ENCODE measurements at places on chromosomes 3 and 15. TPM values are rescaled to one million over a fixed set of nuclear protein-coding genes. Genes with fewer than 3 reads are reported as not detected.

The ETV5 gene
- polyA plus RNA-seq: 22.6 TPM

DNA sequence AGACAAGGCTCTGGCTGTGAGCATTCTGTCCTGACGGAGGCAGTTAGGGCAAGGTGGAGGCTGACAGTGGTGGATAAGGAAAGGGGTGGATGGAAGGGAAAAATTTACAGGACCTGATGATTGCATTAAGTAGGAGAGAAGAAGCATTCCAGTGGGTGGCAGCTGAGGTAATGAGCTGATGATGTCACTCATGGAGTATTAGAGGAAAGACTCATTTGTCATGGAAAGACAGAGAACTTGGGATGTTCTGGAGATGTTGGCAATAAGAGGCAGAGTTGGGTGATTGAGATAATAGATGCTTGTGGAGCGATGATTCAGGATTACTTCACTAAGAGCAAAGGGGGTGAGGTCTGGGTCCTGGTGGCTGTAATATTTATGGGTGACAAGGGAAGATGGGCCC is 63.6 kb upstream of the SCN5A start:
- DNase-seq: no peak

DNA sequence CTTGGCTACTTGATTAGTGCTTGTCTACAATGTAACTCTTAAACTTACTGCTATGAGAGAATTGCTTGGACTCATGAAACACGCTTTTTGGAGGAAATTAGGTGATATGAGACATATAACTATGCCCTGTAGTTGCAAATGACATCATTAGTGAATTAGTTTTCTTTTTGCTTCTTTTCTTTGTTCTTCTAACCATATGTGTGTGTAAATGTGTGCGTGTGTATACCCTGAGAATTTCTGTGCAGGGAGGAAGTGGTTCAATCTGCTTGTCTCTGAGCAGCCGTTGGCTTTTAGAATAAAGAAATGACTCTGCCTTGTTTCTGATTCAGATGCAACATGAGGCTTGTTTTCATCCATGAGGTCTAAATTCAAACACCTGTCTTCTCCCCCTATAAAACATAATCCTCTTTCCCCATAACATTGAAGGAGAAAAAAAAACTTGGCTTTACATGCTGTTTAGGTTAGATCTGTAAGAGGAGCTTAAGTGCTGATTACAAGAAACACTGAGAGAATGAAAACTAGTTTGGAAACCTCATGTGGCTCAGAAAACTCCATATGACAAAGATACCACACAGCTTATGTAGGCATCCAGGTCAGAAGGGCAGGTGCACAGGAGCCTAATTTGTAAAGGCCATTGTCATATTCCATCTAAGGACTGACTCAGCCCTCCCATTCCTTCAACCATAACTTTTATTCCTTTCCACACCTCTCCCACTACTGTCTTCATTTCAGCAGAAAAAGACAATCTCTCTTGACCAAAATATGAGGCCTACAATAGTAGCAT is 30.5 kb upstream of the BLM start:
- DNase-seq: no peak

DNA sequence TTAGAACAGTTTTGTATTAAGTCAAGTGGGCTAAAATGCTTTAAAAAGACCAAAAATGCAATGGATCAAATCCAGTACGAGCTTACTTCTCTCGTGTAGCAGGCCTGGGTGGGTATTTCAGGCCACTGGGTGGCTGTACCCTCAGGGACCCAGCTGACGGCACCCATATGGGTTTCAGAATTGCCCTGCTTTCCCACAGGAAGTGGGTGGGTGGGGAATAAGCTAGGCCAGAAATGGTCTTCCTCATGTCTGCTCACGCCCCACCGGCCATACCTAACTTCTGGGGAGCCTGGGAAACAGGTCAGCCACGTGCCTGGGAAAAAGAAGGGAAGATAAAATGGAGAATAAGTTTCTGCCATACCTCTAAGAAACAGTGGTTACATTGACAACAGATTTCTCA is 20.3 kb downstream of the GPR160 start:
- DNase-seq: no peak

The SCAANT1 gene
- polyA plus RNA-seq: not detected

DNA sequence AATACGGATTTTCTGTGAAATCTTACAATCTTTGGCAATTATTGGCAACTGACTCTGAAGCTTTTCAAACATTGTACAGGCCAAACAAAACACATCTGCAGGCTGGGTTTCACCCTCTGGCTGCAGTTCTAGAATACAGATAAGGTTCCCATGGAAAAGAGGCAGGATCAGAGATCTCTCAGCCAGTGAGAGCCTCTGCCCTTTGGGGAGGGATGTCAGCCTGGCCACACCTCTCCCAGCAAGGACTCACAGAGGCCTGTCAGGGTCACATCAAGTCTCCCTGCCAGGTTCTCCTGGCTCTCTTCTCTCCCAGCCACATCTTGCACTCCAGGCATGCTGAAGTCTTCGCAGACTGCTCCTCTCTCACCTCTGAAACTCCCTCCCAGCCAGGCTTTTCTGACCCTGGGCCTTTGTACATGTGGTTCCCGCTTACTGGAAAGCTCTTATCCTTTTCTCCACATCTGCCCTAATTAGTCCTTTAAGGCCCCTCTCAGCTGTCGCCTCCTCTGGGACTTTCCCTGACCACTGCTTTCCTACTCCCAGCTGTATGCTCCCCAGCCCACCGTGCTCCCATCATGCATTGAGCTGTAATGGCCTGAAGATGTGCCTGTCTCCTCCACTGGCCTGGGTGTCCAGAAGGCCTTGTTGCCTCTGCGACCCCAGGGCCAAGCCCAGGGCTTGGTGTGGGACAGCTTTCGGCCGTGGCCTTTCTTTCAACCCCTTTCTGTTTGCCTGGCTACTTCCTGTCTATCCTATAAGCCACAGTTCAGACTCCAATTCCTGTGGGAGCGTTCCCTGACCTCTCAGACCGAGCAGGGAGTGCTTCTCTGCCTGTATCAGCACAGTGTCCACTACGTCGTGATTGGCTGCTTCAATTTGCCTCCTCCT is 4.3 kb downstream of the RBP1 start:
- no peak for DNase-seq

The ZNF80 gene
- not detected for polyA plus RNA-seq

- DNase-seq: no peak
These were observed 14.5 kb downstream of the CDV3 start for GRCh38 chr3:133588035-133588434.

The CCDC33 gene
- 9.2 TPM for polyA plus RNA-seq

The RBP2 gene
- not detected for polyA plus RNA-seq

DNA sequence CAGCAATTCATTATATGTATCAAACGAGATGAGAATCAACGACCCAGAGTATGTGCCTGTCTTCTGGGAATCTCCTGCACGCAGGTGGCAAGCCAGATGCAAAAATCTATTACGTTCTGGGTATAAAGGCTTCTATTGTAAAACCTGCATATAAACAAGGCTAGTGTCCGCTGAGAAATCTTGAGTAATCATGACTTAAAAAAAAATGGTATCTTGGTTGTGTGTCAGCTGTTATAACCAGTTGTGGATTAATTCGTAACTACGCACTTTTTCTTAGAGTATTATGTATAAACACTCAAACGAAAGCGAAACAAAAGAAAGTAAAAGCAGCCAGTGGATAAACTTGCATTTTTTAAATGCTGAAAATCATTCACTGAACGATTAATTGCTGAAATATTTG is 509.1 kb downstream of the RSL24D1 start:
- no peak for DNase-seq

GRCh38 chr3:127772827-127773751 is 49.2 kb downstream of the MGLL start:
- no peak for DNase-seq

GRCh38 chr3:11954312-11954934 is 49.8 kb upstream of the SYN2 start:
- no peak for DNase-seq

GRCh38 chr3:34382859-34383258 is 584.4 kb downstream of the PDCD6IP start:
- DNase-seq: no peak

GRCh38 chr15:73328149-73328820 is 40.5 kb downstream of the HCN4 start:
- DNase-seq: no peak

The MYRIP gene
- polyA plus RNA-seq: not detected

The CYP1A1 gene
- 0.62 TPM for polyA plus RNA-seq

The TLE3 gene
- 5.7 TPM for polyA plus RNA-seq

The CNTN4 gene
- not detected for polyA plus RNA-seq

- DNase-seq: no peak
These were observed 104.9 kb upstream of the MANF start for GRCh38 chr3:51280176-51280575.

The TERC gene
- polyA plus RNA-seq: not detected

DNA sequence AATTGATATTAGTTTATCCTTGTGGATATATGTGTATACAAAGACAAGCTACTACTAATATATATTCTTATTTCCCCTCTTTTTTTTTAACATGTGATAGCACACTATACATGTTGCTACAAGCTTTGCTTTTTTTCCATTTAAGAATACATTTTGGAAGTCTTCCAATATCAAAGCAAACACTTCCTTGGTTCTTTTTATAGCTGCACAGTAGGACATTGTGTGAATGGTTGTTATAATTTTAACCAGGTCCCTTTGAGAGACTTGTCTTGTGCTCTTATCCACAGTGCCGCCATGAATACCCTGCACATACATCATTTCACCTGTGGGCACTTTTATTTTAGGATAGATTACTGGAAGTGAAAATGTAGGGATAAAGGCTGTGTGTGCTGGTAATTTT is 88.7 kb downstream of the CACNA2D3 start:
- no peak for DNase-seq

DNA sequence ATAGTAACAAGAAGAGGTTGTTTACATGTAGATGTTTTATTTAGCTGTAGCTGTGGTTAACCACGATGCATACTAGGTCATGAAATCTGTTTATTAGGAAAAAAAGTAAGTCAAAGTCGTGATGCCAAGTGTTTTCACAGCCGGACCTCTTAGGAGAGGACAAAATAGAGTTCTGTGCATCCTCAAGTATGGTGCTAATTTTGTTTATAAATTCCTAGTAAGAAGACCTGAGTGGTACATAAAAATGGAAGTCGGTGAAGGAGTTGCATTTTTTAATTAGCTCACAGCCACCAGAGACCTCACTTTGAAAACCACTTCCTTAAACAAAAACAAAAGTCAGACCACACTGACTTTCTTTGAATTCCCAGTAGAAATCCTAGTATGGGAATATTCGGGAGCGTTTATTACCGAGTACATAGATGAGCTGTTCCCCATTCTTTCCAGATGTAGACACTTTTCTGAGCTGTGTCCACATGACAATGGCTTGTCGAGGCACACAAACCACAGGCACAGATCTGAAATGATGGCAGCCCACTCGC is 143.6 kb upstream of the UBE2E1 start:
- no peak for DNase-seq

DNA sequence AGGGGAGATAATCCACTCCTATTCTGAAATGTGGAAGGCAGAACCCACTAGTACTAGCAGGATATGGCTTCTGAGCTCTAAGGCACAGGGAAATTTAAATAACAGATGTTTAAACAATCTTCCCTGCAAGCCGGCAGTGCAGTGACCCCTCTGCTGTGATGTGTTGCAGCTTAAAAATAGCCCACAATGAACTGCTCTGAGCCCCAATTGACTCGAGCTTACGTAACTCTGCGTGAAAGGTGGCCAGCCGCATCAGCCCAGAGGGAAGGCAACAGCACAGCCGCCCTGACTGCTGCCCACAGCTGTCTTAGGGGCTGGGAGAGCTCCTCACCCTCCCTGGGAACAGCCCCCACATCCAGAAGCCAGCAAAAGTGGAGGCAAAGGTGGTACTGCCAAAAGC is 12.5 kb upstream of the CAMKV start:
- no peak for DNase-seq

GRCh38 chr3:191531434-191531972 is 70.5 kb downstream of the PYDC2 start:
- DNase-seq: no peak

The NMNAT3 gene
- polyA plus RNA-seq: 1.2 TPM
